ENCODE measurements at places on chromosomes 5 and 9.

DNA sequence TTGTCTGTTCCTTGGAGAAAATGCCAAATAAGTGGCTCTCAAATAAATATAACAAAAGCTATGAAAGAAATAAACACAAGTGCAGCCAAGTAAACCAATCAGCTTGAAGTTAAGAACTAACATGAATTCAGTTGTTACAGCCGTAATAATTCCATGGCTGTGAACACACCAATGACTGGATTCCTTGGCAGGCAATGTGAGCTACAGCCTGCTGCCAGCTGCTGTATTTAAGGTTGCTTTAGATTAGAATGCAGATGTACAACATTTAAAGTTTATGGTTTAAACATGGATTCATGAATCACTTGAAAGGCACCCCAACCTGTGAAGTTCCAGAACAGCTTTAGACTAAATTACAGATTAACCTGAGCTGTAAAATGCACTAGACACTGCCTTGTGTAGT is 626.4 kb upstream of the SEMA6A start:
- DNase-seq: no peak

GRCh38 chr9:122192261-122192875 is 32.7 kb downstream of the MORN5 start:
- no peak for DNase-seq

- DNase-seq: no peak
Measured at GRCh38 chr5:94618029-94618492, 343 bp downstream of the KIAA0825 start.

GRCh38 chr5:111310711-111311620 is 86.8 kb downstream of the CAMK4 start:
- no peak for DNase-seq

DNA sequence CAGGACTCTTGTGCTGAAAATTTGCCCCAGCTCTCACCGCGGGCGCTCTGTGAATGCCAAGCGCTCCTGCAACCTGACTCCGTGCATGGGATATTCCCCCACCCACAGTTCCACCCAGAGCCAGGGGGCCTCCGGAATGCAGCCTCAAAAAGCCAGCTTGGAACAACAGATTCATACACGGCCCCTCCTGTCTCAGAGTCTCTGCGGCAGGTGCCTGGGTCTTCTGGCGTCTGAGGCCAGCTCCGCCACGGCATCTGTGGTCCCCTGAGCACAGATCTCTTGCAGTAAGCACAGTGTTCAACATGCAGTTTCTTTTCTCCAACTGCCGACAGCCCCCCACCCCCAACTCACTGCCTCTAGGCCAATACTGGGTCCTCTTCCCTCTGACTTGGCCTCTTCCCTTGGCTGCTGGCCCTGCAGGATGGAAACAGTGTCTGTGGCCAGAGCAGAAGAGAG is 355.7 kb upstream of the IRX2 start:
- no peak for DNase-seq

DNA sequence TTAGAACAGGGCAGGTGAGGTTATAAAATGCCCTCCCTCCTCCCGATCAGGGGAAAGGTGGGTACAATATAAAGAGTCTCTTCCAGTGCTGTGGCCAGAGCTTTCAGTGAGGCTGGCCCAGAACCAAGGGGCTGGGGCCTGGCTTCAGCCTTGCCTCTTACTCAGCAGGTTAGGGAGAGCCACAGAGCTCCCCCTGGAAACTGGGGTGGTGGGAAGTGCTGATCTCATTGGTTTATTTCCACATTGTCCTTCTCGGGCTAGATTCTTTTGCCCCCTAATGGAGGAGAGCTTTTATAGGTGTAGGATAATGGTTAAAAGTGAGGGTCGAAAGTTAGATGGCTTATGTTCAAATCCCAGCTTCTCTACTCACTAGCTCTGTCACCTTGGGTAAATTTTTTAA is 186.7 kb upstream of the TBC1D2 start:
- no peak for DNase-seq

DNA sequence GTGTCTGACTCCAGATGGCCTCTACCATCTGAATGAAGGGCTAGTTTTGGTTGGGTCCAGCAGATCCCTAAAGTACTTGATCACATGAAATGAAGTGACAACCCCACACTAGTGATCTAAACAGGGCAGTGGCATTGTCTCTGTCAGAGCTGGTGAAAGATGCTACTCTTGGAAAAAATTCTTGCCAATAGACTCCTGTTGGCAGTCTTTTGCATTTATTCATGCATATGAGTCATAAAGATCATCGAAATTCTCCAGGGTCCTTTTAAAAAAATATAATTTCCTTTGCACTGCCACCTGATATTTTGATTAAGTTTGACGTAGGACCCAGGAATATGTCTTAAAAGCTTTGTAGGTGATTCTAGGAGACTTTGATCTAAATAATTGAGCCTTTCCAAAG is 135.1 kb upstream of the ELL2 start:
- DNase-seq: no peak

- no peak for DNase-seq
Measured at GRCh38 chr5:65696892-65697291, 25.0 kb downstream of the SGTB start.

DNA sequence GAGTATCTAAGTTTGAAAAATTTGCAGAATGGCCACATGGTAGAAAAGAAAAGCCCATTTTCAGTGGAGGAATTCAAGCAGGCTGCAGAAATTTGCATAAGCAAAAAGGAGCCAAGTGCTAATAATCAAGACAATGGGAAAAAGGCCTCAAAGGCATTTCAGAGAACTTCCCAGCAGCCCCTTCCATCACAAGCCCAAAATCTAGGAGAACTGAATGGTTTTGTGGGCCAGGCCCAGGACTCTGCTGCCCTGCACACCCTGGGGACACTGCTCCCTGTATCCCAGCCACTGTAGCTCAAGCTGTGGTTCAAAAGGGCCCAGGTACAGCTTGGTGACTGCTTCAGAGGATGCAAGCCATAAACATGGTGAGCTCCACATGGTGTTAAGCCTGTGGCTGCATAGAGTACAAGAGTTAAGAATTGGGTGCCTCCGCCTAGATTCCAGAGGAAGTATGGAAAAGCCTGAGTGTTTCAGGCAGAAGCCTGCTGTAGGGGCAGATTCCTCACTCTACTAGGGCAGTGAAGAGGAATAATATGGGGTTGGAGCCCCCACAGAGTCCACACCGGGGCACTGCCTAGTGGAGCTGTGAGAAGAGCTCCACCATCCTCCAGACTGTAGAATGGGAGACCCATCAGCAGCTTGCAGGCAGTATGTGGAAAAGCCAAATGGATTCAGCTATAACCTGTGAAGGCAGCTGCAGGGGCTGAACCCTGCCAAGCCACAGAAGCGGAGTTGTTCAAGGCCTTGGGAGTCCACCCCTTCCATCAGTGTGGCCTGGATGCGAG is 720.7 kb upstream of the CTNND2 start:
- no peak for DNase-seq

- no peak for DNase-seq
Measured at GRCh38 chr9:114282926-114283325, 40.0 kb upstream of the ORM1 start.

- DNase-seq: no peak
Measured at GRCh38 chr9:36504156-36504555, 68.5 kb upstream of the MELK start.

DNA sequence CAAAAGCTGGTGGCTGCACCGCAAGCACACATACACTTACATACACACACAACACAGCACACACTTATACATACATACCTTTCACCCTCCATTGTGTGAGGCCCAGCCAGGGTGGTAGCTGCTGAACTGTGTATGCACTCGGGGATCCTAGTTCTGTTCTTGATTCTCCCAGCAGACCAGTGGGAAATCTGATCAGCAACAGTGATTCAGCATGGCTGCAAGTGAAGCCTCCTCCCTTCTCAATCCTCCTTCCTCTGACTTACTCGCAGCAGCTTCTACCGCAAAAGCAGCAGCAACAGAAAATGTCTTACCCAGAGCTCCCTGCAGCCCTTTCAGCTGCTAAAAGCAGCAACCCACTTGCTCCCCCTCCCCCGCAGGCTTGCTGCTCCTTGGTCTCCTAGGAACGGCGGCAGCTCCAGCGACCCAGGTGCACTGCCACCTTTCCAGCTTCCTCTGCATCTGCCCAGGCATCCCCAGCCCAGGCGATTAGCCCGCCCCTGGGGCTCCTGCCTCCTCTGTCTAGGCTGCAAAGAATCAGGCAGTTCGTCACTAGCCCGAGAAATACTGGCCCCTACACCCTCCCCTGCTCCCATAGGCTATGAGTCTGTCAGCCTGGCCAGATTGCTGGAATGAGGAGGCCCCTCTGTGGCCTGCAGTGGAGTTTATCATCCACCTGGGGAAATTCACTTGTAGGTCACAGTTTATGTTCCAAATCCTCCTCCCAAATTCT is at the start of gene KLHL3:
TSS of gene KLHL3 (minus strand) at position 535 of the 730 bp plus-strand sequence. CDS start at position 92, 443 bp downstream.
- DNase-seq: peak; percentile 48

GRCh38 chr5:138841531-138841930 is 33.6 kb downstream of the LRRTM2 start:
- DNase-seq: no peak

GRCh38 chr9:38008168-38009034 is 60.6 kb downstream of the SHB start:
- DNase-seq: no peak

DNA sequence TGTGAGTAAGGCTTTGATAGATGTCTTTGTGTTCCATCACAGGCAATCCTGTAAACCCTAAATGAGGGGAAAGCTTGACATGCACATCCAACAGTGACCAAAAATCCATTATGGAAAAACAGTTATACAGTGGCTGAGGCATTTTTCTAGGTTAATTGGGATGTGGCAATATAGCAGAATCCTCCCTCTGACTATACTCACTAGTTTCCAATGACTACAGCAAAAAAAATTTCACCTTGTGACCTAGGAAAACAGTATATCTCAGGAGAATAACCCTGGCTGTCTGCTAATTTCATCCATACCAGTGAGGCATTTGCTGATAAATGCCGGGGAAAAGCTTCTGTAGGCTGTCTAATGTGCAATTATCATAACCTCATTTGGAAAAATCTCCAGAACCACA is 49.9 kb upstream of the SNCAIP start:
- no peak for DNase-seq

All from NCI-H187 (cell line).